ENCODE measurements at places on chromosomes 11 and 22.

- no peak for DNase-seq
Observed at GRCh38 chr11:47408598-47409439, 429 bp downstream of the SLC39A13 start.

DNA sequence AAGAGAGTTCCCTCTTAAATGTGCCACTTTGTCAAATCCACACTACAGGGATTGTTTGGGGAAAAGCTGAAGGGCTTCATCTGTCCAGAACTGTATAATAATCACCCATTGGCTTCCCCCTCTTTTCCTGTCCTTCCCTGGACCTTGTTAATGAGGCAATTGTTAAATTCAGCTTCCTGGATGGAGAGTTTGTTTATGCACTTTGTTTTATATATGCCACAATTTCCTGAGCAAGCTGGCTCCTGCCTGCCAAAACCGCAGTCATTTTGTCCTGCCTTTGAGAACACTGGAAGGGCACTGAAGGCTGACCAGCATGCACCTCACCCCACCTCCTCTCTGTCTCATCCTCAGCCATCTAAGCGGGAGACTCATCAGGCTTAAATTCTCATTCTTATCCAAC lies 86.2 kb downstream of the MSANTD4 start:
- no peak for DNase-seq

DNA sequence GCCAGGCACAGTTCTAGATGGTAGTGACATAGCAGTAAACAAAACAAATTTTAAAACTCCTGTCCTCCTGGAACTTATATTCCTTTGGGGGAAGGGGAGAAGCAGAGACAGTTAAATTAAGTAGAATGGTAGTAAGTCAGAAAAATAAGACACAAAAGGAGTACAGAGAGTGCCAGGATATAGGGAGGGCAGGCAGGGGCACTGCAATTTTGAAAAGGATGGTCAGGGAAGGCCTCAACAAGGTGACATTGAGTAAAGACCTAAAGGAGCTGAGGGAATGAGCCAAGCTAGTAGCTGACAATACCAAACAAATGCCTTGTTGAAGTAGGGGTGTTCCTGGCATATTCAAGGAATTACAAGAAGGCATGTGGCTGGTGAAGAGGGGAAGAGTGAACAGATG lies 10.2 kb downstream of the NUP160 start:
- DNase-seq, result no peak

GRCh38 chr11:65565624-65566453 lies 4.4 kb upstream of the ZNRD2 start:
- peak; percentile 71 for DNase-seq

DNA sequence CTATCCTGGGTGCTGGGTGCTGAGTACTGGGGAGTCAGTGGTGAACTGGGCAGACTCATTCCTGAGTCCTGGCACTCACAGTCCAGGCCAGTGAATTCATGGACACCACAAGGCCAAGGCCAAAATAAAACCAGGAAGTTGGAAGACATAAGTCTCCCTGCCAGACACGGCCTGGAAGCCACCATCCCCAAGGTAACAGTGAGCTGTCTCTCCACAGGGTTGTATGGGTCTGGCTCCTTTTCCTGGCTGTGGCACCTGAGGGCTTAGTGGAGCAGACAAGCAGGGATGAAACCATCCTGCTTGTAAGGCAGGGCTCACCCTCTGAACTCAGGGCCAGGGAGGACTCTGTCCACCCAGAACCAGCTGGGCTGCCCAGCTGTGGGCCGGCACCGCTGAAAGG lies 54.7 kb upstream of the ALX4 start:
- DNase-seq, result no peak

GRCh38 chr11:20025332-20025840 lies 134.9 kb downstream of the DBX1 start:
- no peak for DNase-seq

DNA sequence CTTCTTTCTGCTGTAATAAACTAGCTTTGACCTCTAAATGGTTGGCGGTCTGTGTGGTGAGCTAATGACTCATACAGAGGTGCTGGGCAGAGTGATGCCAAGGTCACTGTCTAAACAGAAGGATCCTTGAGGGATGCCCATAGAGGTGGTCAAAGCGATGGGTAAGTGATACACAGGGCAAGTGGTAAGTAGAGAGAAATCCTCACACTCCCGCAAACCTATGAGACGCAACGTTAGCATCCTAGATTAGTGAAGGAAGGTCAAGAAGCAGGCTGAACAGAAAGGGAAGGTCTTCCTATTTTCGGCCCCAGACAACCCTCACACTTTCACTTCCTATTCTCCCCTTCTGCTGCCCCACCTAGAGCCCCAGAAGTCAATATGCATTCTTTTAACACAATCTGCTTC lies 65.6 kb upstream of the SESN3 start:
- peak; percentile 19 for DNase-seq

- no peak for DNase-seq
Observed at GRCh38 chr22:37747080-37747714, 50.3 kb downstream of the TRIOBP start.

GRCh38 chr11:131609337-131609736 lies 238.9 kb downstream of the NTM start:
- DNase-seq, result no peak

DNA sequence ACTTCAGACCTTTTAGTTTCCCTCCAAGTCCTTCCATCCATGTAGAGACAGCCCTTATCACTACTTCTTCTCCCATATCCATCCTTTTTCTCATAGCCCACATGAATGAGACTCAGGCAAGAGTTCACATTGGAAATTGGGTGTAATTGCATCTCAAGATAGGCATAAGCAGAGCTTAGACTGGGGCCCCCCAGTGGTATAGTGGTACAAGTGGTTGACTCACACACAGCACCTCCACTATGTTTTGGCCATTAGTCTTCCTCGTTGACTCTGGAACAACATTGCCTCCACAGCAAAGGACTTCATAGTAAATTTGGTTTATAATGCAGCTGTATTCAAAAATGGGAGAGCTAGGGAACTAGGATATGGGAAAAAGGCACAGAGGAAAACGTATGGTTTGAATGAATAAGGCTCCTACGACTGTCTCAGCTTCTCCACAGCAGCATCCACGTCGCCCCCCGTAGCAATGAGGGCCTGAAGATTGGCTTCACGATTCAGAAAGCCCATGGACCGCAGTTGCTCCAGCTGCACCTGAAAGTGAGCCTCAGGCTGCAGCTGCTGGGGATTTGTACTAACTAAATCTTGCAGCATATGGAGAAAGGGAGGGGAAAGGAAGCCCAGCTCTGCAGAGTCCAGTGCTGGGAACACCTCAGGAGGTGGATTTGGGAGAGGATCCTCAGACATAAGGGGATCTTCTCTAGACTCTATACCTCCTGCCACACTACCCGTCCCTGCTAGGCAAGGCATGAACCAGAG lies 2.4 kb downstream of the UBQLN3 start:
- no peak for DNase-seq

DNA sequence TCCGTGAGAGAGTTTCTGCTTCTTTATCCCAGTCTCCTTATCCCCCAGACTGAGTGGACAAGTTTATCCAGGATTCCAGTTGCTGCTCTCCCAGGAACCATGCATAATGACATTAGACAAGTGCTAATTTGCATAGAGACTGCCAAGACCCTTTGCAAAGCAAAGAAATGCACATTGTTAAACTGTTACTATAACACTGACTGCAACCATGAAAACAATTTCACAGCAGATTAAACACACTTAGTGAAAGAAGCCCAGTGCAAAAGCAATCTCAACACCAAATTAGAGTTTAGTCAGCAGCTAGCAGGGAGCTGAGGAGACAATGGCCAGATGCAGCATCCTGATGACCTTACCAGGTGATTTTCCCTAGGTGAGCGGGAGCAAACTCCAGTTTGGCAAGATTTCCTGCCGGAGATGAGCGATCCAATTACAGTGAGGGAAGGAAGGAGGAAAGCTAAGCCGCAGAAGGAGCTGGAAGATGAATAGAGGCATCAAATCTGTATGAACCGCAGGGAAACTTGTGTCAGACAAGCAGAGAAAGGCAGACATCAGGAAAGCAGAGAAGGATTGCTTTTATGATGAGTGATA lies 273.8 kb upstream of the B3GAT1 start:
- no peak for DNase-seq

DNA sequence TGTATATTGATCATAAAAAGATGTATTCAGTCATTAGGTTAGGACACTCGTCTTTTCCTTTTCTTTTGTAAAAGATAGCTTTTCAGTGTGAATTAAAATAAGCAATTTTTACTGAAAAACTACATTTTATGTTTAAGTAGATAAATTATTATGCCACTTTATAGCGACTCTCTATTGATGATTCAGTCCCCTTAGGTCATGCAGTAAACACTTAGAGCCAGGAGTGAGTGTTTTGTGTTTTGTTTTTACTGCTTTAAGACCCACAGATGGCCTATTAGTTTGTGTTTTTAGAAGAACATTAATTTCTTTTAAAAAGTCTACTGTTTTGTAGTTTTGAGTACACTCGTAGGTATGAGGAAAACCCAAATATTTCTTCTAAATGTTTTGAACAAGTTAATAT lies 86.6 kb downstream of the YAP1 start:
- DNase-seq, result no peak

GRCh38 chr11:132523929-132524328 lies 1008.4 kb downstream of the OPCML start:
- no peak for DNase-seq

DNA sequence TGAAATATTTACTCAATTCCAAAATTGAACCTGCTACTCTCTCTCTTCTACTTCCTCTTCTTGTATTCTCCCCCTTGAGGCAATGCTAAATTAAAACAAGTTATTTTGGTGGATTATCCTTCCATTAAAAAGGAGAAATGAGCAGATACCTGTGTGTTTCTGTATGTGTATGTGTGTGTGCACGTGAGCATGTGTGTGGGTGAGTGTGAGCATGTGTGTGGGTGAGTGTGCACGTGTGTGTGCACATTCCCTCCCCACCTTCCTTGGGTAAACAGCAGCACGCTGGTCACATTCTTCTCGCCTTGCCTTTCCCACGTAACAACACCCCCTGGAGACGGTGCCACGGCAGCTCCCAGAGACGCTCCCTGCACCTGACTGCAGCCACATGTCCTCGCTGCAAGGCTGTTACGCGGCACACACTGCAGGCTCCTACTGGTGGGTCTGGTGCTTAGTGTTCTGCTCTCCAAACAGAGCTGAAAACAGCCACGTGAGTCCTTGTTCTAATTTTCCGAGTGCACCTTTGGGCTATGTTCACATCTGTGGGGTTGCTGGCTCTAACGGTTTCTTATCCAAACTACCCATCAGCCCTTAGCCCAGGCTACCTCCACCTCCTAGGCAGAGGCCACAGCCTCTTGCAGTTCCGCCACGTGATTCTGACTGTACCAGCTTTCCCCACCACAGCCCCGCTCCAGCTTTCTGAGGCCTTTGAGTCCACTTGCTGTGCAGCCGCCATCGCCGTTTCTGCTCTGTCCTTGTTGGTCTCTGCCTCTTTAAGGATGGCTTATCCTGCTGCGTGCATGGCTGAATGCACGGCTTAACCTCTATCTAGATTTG lies 123.4 kb downstream of the CTTN start:
- no peak for DNase-seq

DNA sequence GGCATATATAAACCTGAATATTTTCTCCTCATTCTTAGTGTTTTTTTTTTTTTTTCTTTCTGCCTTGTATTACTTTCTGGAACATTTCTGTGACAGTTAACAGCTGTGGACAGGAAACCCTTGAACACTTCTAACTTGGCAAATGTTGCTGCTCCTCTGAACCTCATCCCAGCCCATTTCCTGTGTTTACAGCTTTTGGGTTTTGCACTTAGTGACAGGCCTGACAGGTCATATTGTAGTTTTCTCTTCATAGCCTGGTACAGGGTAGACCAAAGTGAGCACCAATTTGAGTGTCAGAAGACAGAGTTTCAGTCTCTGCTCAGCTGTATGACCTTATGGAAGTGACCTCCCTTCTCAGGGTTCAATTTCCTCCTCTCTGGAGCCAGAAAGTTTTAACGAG lies 91.6 kb downstream of the STIM1 start:
- DNase-seq, result peak; percentile 56

- no peak for DNase-seq
Observed at GRCh38 chr11:23765682-23766252, 731.1 kb upstream of the LUZP2 start.

DNA sequence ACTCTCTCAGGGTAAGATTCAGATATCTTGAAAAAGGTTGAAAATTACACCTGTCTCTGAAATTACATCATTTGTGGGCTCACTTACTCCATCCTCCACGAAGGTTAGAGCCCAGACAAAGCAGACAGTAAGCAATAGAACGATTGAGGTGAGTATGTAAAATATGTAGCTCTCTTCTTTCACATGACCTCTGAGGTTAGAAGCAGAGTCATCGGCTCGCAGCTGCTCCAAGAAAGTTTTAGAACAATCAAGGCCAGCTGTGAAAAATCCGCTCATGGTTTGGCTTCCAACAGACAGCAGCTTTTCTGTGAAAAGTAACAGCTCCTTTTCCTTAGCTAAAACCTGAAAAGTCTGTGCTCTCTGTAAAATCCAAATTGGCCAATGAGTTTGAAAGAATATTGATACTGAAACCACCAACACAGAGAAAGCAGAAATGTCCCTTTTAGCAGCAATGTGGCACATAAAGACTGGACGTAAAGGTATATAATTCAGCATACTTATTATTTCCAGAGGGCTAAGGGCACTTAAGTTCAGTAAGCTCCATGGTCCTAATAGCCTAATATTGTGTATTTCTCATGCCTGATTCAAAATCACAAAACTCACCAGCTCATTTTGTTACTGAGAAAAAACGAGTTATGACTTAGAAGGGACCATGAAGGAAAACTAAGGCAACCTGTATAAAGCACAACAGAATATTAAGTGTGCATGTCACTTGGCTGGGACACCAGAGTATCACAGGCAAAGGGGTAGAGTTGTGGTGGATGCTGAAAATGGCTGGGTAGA lies 78.2 kb downstream of the FAM76B start:
- no peak for DNase-seq

GRCh38 chr11:113112307-113112706 lies 151.1 kb downstream of the NCAM1 start:
- no peak for DNase-seq

GRCh38 chr11:59078435-59078834 lies 7.7 kb upstream of the GLYATL1B start:
- DNase-seq, result no peak

GRCh38 chr11:6812390-6813005 lies 13.0 kb upstream of the OR6A2 start:
- DNase-seq, result peak; percentile 7

- no peak for DNase-seq
Observed at GRCh38 chr11:34988294-34989255, 72.2 kb downstream of the PDHX start.

GRCh38 chr22:19904174-19904856 lies 37.3 kb upstream of the COMT start:
- DNase-seq, result no peak

DNA sequence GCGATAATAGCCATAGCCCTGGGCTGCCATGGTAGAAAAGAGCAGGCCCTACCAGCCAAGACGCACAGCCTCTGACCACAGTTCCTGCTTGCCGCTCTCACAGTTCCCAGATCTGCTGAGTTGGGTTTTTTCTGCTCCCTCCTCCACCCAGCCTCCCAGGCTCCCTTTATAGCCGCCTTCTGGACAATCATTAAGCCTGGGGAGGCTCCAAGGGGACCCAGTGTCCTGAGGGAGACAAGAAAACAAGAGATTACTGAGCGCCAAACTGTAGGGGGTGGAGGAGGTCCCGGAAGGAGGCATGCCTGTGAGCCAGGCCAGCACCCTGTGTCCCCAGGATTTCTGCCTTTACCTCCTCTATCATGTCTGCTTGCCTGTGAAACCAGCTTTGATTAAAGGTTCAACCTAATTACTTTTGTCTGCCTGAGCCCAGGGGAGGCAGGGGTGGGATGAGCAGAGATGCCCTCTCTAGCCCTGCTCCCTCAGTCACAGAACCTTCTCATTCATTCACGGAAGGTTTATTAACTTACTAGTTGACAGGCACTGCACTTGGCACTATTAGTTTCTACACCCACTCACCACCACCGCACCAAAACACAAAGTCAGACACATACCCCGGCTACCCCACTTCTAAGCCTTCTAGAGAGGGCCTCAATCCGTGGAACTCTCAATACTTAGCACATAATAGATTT lies 1.2 kb downstream of the SLC37A4 start:
- DNase-seq, result no peak

Data from CD4-positive, alpha-beta T cell treated with Interferon gamma for 1 hour (primary cell).